ENCODE measurements at places on chromosomes 5 and 9.
A peak's percentile ranks its signal among the peaks of the same experiment; 100 is the strongest.

- DNase-seq = no peak
Observed at GRCh38 chr5:135223891-135224625, 175.0 kb downstream of the MACROH2A1 start.

DNA sequence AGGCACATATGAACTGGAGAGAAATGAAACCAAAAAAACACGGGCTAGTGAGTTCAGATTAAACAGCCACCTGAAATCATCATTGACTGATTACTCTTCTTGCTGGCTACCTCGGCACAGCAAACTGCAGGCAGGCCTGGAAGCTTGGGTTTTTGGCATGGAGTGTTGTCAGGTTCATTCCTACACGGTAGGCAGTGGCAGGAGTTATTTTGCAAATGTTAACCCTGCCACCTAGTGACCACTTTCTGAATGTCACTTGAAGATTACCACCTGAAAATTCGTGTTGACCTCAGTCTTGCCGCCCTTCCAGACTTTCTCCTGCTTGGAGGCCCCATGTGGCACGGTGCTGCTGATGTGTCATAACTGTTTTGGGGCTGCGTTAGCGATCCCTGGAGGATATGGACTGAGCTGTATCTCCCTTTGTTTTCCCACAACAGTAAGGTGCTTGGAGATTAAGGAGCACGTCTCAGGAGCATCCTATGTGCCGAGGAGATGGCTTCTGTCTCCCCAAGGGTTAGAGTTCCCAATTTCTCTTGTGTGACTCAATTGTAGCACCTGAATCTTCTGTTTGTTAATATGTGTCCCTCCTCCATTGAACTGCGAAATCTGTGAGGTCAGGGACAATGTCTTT is 12.7 kb upstream of the CD180 start:
- DNase-seq = peak; percentile 84

- no peak for DNase-seq
Observed at GRCh38 chr9:108722396-108722795, 133.4 kb downstream of the ACTL7B start.

GRCh38 chr5:165617491-165617890 is 2112.1 kb downstream of the MAT2B start:
- DNase-seq = no peak

GRCh38 chr5:163585206-163585605 is 79.8 kb downstream of the MAT2B start:
- DNase-seq = no peak

DNA sequence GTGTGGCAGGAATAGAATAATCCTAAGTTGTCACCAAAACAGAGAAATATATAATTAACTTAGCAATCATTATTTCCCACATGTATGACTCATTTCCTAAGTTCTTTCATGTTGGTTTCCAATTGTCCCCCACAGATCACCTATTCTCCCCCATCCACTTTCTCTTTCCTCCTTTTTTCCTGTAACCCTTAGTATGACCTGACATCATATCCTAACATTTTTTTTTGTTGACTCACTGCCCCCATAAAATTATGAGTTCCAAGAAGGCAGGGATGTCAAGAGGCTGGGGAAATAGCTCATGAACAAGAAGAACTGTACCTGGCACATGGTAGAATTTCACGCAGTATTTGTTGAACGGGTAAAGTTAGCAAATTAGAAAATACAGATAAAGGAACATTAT is 186.7 kb downstream of the DCP2 start:
- no peak for DNase-seq

DNA sequence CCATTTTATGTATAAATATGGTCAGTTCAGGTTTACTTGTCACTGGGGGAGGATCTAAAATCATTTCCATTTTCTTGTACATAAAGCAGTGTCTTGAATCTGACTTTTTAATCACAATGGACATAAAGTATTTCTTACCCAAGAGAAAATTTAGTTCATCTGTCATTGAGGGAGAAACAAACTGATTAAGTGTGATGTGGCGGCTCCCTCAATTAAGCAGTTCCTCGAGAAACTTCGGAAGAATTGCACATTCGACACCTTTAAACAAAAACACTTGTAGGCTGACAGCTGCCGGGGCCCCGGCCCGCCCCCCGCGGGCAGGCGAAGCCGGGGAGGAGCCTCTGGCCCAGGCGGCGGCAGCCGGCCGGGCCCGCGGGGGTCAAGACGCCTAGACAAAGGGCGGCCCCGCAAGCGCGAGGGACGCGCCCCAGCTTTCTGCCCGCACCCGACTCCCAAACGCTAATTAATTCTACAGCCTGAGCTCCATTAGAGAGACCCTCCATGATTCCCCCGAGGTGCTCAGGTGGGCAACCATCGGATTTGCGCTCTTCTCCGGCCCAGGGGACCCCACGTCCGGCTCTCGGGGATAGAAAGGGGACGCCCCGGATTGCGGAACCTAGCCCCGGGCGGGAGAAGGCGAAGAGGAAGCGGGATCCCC is 750 bp downstream of the TRIM36 start:
- DNase-seq = no peak

DNA sequence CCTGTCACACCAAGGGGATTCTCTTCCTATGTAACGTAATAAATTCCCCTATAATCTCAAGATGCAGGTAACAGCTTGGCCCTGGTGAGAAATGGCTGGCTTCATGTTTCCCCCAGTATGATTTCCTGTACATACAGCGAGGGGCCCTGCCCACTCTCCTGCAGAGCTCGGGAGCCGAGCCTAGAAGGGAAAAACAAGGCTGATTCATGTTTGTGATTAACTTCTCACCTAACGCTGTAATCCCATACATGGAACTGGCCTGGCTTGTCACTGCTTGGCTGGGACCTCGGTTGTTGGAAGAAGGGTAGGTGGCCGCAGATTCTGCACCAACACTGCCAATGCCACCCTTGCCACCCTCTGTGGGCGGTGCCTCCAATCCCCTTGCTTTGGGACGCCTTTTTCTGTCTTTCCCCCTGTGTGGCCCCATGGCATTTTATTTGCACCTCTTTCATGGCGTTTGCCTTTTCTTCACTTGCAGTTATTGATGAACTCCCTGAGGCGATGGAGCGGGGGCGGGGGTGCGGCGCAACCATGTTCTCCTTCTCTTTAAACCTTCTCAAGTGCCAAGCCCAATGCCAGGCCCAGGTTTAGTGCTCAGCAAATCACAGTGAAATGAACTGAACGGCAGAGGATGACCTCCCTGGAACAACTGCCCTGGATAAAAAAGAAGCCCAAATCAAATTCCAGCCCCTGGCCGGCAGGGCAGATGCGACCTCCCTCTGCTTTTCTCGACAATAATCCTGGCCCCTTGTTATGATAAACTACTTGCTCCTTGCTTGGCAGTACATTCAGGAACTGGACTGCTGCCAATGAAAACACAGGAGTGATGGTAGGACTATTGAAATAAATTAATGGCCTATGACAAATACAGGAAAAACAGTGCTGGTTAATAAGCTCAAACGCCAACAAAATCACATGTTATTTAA is 108.1 kb downstream of the TMEM174 start:
- no peak for DNase-seq

- DNase-seq = no peak
Observed at GRCh38 chr9:7174884-7175283, 417.1 kb downstream of the KDM4C start.

Data from activated CD4-positive, alpha-beta T cell treated with anti-CD3 and anti-CD28 coated beads, Interleukin-2, amount 50 U/mL, for 16 hours (primary cell).